ENCODE measurements at places on chromosomes 5 and 9.

DNA sequence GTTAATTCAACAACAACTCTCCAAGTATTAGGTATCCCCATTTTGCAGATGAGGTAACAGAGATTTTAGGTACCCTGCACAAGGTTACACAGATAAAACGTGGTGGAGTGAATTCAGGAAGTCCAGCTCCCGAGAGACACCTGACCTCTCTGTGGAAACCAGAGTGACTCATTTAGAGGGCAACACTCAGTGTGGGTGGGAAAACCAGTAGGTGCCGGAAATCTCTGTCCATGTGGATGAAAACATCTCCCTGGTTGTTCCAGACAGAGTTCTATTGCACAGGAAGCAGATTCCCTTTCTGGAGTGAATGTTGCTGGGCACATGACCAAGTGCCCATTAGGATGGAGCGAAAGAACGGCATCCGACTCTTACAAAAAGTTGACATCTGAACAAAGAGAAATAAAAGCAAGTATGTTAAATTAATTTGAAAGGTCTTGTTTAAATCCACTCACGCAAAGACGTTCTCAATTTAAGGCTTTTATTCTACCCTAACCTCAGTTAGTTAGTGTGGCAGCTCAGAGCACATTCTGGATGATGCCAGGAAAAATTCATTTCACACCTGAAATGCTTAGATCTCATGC, 391.9 kb upstream of the WWC1 start:
- DNase-seq = no peak

GRCh38 chr5:38009749-38010358, 170.0 kb upstream of the GDNF start:
- no peak for DNase-seq

- no peak for DNase-seq
Observed at GRCh38 chr5:149610589-149611255, 29.4 kb downstream of the ARHGEF37 start.

DNA sequence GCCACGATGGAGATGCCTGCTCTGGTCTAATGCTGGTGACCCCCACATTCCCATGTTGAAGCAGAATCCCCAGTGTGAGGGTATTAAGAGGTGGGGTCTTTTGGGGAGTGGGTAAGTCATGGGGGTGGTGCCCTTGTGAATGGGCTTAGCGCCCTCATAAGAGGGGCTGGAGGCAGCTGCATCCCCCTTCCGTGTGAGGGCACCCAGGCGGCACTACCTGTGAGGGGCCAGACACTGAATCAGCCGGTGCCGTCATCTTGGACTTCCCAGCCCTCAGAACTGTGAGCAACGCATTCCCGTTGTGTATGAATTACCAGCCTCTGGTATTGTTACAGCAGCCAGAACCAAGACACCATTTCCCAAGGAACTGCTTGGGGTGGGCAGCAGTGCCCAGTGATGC, 27.0 kb upstream of the RNF130 start:
- DNase-seq = no peak

Data from urinary bladder (tissue), 4 donors.